Activated T-cell treated with anti-CD3 and anti-CD28 coated beads, Interleukin-2, amount 50 U/mL, for 72 hours (primary cell): ENCODE measurements at places on chromosomes 5 and 9. TPM values are rescaled to one million over a fixed set of nuclear protein-coding genes. Genes with fewer than 3 reads are reported as not detected.
A peak's percentile ranks its signal among the peaks of the same experiment; 100 is the strongest.

PLAC8L1 gene
- 1.4 TPM for total RNA-seq

IL13 gene
- total RNA-seq, result 16.3 TPM

- no peak for DNase-seq
Observed at GRCh38 chr5:36576721-36577120, 29.7 kb upstream of the SLC1A3 start.

GRCh38 chr5:169626779-169627178 lies 10.3 kb upstream of the DOCK2 start:
- DNase-seq, result no peak

DNA sequence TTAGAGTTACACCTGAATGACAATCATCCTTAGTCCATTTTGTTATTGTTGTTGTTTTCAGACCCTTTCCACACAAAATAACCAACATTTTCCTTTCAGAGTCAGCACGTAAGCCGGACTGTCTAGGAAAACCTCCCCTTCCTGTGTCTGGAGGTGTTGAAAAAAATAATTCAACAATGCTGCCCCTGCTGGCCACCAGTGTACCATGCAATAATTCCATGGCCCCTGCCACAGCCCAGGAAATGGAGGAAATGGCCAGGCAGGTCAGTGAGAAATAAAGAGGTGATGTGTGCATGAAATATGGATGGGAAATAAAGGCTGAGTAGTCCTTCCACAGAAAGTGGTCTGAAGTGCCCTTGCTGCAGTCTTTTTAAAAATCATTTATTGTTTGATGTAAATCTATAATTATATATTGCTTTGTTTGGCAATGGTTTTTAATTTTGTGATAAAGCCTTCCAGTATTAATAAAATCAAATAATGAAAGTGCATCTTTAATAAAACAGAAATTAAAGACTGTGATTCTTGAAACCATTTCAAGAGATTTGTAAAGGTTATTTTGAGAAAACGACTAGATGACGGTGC lies 152.8 kb upstream of the PAPPA start:
- no peak for DNase-seq

DCP2 gene
- total RNA-seq, result 138 TPM

DNA sequence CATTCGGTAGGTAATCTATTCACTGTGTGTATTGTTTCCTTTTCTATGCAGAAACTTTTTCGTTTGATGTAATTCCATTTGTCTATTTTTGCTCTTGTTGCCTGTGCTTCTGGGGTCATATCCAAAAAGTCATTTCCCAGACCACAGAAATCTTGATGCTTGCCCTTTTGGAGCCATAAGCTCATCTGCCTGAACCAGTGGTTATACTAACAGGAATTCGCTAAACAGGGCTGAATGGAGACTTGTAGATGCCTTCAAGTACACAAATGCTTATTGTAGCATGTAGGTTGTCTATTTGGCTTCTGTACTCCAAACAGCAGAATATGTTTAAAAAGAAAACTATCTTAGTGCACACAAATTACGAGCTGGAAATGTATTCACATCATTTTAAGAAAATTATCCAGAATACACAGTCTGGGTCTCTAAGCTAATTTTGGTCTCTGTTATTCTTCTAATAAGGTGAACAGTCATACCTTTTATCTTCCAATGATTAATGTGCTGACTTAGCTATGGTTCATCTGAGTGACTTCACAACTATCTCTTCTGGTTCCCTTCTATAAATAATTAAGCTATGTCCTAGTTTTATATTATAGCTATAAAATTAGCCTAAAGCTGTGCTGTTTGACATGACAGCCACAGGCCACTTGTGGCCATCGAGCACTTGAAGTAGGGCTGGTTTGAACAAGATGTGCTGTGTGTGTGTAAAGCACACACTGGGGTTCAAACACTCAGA lies 87.6 kb downstream of the DAPK1 start:
- DNase-seq, result no peak

- DNase-seq, result no peak
Observed at GRCh38 chr5:42956551-42956950, 83.6 kb downstream of the ANXA2R start.

- no peak for DNase-seq
Observed at GRCh38 chr5:26833596-26833995, 204.8 kb downstream of the CDH9 start.

DNA sequence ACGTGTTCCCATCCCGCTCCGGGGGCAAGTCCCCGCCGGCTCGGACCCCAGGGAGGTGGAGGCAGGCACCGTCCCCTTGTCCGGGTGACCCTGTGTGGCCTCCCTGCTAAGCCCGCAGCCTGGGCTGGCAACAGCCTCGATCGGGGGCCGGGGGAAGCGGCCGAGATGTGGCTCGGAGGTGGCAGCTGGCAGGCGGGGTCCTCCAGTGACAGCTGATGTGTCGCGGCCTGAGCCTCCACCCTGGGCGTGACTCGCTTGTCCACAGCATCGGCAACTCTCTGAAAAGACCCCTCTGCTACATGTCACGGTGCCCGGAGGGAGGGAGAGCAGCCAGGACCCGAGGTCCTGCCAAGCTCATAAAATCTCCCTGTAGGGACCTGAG lies 124.8 kb upstream of the IRX4 start:
- no peak for DNase-seq

DNA sequence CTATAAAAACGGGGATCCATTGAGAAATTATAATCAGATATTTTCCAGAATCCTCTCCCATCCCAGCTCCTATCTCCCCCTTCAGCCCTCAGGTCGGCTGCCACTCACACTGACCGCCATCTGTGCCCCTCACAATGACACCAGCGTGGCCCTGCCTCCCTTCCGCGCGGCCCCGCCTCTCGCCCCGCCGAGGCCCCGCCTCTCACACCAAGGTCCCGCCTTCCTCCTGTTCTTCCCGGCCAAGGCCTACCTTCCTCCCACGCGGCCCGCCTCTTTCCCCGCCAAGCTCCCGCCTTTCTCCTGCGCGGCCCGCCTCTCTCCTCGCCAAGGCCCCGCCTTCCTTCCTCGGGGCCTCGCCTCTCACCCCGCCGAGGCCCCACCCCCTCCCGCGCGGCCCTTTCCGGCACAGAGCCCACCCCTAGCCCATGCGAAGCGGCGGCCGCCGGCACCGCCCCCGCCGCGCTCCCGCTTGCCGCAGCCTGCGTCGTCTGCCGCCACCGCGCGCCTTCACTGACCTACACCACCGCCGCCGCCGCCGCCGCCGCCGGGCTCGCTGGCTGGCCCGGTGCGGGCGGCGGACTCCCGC lies at the start of gene DNAJC21:
DNAJC21 (plus strand) TSS at position 426 of the 586 bp plus-strand sequence. CDS start 261 bp downstream, outside the sequence.
- peak; percentile 99 for DNase-seq

DNA sequence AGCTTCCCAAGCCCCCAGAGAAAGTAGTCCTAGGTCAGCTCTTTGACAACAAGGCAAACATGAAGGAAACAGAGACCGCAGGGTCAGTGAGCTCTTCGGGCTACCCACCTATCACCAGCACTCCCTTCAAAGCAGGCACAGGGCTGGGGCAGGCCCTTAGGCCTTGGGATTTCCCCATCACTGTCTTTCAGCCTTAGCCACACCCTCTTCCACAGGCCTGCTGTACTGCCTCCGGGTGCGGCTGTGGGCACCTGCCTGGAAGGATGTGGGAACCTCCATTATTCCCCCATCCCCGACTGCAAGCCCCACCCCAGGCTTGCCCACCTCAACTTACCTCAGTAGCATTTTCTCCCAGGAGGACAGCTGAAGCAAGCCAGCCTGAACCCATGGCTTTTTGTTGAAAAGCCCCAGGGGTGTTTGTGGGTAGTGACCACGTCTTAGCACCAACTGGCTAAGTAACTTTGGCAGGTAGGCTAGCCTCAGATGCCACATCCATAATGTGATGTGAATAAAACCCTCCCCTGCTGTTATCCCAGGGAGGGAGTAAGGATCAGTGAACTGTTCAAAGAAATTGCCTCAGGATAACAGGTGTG lies 100.2 kb downstream of the PIK3R1 start:
- DNase-seq, result peak; percentile 43

DNA sequence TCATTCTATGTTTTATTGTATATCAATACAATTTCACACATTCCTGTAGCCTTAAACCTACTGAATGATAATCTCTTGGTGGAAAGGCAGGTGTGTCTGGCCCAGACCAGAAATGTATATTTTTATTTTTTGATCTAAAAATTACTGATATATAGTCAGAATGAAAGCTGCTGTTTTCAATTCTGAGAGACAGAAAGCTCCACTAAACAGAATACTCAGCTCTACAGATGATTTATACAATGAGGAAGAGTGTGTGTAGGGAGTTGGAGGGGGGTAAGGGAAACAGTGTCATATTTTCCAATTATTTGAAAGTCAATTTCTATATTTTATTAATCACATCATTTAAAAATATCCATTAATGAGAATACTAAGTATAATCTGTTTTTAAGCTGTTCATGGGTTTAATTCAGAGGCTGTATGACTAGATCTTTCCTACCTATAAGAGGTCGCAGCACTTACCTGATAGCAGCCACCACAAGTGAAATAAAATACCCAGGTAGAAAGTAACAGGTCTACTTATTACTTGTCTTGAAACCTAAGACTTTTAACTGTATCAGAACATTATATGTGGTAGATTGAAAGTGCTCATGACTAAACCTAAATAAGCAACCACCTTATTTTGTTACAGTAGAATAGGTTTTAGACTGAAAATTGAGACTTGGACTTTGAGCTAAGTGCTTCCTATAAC lies 183.4 kb downstream of the TMC1 start:
- no peak for DNase-seq

GRCh38 chr5:58450018-58450417 lies 9.9 kb downstream of the PLK2 start:
- DNase-seq, result no peak

DNA sequence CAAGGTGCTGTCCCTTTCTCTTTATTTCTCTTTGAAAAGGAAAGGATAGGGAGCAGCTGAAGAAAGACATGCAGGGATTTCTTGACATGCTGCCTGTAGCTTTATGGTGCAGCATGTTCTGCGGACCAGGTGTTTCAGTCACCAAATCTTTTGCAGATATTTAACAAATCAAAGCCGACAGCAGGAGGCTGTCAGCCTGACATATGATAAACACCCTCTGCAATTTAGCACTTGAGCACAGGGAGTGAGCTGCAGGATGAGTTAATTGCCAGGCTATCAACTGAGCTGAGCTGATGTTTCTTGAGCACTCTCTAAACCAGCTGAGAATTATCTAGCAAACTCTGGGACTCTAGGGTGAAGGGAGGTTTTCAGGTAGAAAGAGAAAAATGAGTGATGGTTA lies 212.8 kb upstream of the ATP10B start:
- no peak for DNase-seq

ZNF622 gene
- 42.7 TPM for total RNA-seq

- DNase-seq, result peak; percentile 60
Observed at GRCh38 chr5:146751781-146752401, 126.7 kb downstream of the PPP2R2B start.

DNA sequence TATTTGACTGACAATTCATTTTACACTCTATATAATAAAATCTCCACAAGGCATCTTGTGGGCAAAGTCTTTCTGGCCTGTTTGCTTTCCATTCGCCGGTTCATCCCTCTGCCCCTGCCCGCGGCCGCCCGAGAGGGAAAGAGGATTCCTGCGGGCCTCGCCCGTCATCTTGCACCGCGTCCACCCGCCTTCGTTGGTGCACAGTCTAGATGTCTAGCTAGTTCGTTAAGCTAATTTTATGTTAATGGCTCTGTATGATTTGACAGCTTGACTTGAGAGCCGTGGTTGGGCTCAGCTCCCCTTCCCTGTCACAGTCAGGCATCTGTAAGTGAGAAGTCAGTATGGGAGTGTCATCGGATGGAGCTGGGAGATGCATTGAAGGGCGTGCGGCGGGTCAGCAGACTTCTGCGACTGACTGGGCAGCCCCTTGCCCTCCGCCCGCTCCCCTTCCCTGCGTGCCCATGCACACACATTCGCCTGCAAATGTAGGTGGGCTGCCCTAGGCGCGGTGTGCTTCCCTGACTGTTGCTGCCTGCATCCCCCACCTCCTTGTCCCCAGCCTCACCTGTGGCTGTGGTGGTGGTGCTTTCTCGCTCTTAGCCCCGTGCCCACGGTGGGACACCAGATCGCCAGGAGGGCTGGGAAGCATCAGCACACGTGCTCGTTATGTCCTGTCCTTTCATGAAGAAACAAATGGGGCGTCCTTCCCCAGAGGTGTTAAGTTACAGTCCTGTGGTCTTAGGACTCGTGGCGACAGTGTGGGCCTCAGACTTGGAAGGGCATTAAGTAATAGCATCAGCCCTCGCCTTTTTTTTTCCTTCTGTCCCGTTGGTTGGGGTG lies 25.9 kb upstream of the PRDM12 start:
- no peak for DNase-seq

RNF183 gene
- total RNA-seq, result 0.34 TPM

- no peak for DNase-seq
Observed at GRCh38 chr9:70587201-70587600, 172.7 kb upstream of the KLF9 start.

GRCh38 chr5:27377626-27378025 lies 339.2 kb upstream of the CDH9 start:
- DNase-seq, result no peak

DNA sequence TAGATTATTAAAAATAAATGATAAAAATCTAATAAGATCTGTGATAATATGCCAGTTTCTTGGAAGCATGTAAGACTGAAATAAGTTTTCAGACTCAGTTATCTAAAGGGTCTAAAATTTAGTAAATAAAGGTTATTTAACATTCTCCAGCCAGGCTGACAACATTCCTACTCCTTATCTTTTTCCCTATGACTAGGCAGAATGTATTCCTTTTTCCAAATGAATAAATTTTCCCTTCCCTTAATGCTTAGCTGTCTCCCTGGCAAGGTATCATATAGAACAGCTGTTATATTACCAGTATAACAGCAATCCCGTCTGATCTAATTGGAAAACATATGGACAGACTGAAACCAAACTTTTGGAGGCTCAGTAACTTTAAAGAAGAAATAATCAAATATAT lies 13.0 kb downstream of the MEGF9 start:
- no peak for DNase-seq

DNA sequence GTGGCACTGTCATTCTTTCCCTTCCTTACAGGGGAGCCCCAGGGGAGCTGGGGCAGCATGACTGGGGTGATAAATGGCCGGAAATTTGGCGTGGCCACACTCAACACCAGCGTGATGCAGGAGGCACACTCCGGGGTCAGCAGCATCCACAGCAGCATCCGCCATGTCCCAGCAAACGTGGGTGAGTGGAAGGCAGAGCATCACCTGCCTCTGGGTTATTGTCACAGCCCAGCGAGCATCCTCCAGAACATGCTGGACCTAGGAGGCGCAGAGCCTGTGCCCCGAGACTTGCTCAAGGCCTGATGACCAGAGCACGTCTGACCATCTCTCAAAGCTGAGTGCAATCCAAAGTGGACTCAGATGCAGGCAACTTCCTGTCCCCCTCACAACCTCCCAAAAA lies 22.2 kb upstream of the ASS1 start:
- no peak for DNase-seq

DOCK2 gene
- 242 TPM for total RNA-seq

- DNase-seq, result no peak
Observed at GRCh38 chr5:108104448-108104847, 277.4 kb downstream of the FBXL17 start.
